ENCODE measurements at places on chromosomes 1 and 21.

GRCh38 chr1:29282924-29283803, 46.8 kb downstream of the PTPRU start:
- no peak for DNase-seq

- no peak for DNase-seq
These were observed 87.2 kb downstream of the PEX14 start for GRCh38 chr1:10561955-10562354.

- no peak for DNase-seq
These were observed 54.4 kb downstream of the EVI5 start for GRCh38 chr1:92730476-92730875.

DNA sequence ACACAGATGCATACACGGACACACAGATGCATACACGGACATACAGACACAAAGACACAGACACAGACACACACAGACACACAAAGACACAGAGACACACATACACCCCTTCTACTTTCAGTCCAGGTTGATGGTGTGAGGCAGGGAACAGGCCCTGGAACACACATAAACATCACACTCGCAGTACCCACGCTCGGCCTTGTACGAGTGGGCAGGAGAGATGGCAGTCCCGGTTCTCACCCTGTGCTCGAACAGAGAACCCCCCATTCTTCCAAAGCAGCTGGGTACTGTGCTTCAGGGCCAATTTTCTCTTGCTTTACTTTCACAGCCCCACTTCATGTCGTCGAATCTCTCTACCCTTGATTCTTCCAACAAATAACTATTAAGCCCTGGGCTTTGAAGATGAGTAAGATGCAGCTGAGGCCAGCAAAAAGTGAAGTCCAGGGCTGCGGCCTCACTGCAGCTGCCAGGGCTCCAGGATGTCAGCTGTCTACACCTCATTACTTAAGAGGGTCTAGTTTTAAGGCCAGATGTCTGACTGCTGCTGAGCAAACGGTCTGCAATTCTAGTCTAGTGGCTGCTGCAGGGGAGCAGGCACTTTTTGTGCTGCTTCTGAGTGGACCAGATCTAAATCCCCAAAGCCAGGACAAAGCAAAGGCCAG, 90.1 kb downstream of the PGBD5 start:
- no peak for DNase-seq

DNA sequence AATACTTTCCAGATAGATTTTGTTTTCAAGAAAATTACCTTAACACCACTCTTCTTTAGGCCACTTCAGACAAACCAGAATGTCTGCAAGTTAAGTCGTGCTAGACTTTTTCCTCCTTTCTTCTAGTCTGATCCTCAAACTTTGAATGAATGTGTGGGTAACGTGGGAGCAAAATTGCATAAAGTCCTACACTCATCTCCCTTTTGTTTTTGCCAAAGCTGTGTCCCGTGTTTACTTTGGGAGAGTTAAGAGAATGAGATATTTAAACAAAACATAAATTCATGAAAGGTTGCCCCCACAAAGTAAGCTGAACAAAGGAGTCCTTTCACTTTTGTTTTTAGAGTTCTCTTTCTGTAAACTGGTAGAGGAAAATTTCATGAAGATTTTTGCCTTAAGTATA, 16.9 kb upstream of the VAMP3 start:
- no peak for DNase-seq

DNA sequence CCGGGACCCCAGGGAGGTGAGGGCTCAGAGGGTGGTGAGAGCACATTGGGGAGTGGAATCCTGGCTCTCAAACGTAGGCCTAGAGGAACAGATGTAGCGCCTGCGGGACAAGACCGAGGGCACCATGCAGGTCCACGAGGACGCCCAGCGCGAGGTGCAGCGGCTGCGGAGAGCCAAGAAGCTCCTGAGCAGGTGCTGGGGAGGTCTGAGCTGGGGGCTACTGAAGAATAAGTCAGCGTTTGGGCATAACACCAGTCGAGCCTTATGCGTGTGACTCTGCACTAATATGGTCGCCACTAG, 2.6 kb upstream of the NBPF3 start:
- no peak for DNase-seq

DNA sequence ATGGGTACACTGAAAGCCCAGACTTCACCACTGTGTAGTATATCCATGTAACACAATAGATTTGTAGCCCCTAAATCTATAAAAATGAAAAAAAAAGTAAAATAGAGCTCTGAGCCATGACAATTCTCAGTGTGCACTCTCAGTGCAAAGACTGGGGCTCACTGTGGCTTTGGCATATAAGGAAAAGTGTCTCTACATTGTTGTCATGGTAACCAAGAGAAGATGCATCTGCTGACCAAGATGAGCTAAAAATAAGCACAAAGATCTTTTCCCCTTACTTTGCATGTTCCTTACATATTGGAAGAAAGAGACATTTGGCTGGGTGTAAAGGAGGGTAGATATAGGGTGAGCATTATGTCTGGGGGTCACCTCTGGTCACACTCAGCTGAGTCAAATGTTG, 12.0 kb downstream of the PGLYRP4 start:
- no peak for DNase-seq

- no peak for DNase-seq
These were observed 10.0 kb downstream of the DRAXIN start for GRCh38 chr1:11701551-11701961.

DNA sequence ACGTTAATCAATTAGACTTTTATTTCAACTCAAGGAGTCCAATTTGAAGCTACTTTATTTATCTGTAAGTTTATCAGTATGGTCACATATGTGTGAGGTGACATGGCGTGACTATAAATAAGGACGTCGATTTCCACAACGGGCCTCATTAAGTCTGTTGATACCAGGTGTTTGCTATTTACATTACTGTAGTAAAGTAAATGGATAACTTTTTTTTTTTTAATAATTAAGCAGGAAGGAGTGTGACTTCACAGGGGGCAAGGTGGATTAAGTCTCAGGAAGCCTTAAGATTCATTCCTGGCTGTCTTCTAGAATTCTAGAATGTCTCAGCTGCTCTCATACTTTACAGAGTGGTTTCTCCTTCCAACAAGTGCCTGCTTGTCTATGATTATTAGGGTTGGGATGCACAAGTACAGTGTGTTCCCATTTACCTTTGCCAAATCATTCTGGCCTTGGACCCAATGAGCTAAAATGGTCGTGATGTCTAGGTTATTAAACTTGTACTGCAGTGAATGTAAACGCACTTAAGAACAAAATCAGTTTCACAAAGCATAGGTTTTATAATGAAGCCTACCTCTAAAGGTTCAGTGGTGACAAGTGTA, 15.5 kb downstream of the MAP3K7CL start:
- DNase-seq, result no peak

DNA sequence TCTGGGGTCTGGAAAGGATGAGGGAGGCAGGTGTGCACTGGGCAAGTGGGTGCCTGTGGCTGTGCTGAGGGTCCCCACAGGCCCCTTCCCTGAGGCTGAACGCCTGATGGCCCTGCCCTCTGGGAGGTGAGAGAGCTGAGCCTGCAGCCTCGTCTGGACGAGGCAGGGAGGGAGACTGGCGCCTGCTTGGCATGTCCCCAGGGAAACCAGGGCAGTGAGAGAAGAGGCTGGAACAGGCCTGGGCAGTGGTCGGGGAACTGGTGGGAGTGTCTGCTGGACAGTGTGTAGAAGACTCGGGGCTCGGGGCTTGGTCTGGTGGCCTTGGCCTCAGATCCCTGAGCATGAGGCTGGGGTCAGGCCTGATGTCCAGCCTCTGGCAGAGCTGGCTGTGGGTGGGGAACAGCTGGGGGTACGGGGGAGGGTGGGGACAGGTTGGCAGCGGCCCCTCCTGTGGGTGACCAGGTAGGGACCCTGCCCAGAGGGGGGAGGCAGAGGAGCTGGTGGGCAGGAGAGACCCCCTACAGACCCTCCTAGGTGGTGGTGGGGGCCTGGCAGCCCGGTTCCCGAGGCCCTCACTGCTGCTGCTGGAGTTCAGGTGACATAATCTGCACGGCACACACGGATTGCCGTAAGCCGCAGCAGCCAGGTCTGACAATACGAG, 30.8 kb upstream of the PLCH2 start:
- DNase-seq, result no peak

GRCh38 chr1:32609180-32609579, 41.2 kb downstream of the ZBTB8OS start:
- DNase-seq, result no peak

- DNase-seq, result no peak
These were observed 157.7 kb upstream of the COL11A1 start for GRCh38 chr1:103266036-103266435.

GRCh38 chr1:41282679-41283317, 40.7 kb upstream of the SCMH1 start:
- DNase-seq, result no peak

DNA sequence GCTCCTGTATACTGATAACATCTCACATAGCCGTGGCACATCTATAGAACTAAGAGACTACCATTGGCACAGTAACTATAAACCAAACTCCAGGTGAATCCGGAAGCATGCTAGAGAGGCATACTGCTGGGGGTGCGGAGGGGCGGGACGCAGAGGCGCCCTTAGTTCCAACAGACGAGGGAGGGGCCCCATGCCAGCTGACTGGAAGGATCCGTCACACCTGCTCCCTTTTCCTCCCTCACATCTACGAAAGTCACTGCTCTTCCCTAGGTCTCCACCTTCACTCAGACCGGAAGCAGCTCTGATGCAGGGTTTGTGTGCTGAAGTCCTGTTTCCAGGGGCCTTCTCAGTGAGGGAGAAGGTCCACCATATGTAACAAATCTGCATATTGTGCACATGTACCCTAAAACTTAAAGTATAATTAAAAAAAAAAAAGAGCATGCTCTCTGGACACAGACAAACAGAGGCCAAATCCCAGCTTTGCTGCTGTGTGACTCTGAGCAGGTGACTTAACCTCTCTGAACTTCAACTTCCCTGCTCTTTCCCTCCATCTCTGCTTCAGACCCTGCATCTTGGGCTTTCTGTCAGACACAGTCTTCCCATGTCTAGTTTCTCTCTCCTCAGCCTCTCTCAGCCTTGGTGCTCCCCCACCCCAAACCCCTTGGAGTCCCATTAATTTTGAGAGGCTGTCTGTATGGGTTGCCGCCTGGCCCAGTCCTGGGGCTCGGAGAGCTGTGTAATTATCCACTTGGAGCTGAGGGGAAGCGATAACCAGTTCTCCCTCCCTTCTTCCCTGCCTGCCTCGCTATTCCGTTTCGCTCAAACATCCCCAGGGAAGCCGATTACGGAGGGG, 7.8 kb upstream of the GJB5 start:
- no peak for DNase-seq

DNA sequence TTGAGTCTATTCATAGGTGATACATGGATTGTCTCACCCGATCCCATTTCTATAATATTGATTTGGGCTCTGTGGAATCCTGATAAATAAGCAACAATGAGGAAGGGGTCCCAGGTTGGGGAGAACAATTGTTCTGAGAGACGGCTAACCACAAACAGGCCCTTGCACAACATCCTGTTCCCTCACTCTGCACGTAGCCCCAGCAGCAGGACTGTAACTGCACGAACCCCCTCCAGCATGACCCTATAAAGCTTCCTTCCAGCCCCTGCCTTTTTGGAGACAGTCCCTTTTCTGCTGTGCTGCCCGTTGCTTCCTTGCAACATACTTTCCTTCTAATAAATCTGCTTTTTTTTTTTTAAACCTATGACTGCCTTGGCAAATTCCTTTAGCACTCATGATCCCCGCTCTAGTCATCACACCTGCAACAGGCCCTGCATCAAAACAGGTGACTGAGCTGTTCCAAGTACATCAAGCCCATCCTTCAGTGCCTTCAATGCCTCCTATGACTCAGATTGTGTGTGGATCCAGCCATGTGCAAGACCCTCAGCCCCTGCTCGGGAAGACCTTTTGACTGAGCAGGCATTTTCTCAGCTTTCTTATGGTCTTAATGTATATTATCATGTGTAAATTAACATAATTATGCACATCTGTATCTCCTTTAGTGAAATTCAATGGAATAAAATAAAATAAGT, 63.7 kb upstream of the B3GALNT2 start:
- DNase-seq, result no peak

DNA sequence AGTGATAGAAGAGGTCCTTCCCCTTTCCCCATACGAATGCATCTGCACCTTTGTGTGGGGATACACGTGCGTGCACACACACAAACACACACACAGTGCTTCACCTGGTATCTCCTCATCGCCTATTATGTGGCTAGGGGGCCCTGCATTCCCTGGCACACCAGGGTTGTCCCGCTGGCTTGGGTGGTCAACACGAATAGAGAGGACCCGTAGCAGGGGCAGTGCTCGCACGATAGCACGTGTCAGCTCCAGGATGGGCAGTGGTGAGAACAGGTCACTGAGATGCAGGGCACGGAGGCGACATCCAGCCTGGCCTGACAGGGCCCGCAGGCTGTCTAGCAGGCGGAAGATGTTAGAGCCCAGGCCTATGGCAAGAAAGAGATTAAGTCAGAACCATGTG, 22.4 kb downstream of the LRRC41 start:
- DNase-seq, result no peak

DNA sequence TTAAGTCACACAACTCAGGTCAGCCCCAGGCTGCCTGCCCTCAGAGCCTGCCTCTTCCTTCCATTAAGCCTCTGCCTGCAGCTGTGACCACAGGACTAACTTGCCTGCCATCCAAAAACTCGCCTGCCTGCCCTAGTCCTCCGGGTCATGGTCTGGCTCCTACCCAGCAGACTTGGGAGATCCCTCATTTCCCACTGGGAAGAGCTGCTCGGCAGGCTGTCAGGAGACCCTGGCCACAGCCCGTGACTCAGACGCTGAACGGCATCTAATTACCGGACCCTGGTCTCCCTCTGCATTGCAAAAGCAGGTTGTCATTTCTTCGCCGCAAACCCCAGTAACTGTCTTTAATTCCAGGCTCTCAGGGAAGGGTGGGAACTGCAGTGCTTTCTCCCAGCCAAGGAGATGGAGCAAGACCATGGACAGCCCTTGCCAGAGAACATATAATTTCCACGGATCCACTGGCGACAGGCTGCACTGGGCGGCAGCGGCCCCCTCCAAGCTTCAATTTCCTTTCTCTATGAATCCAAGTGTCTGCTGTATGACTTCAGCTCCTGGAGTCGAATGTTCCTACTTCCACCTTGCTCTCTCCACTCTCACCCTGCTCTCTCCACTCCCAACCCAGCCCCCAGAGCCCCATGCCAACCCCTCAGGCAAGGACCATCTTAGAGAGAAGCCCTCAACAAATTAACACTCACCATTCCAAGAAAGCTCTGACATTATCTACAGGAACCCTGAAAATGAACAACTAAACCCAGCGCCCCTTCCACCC, 20.4 kb downstream of the OLFML2B start:
- no peak for DNase-seq

DNA sequence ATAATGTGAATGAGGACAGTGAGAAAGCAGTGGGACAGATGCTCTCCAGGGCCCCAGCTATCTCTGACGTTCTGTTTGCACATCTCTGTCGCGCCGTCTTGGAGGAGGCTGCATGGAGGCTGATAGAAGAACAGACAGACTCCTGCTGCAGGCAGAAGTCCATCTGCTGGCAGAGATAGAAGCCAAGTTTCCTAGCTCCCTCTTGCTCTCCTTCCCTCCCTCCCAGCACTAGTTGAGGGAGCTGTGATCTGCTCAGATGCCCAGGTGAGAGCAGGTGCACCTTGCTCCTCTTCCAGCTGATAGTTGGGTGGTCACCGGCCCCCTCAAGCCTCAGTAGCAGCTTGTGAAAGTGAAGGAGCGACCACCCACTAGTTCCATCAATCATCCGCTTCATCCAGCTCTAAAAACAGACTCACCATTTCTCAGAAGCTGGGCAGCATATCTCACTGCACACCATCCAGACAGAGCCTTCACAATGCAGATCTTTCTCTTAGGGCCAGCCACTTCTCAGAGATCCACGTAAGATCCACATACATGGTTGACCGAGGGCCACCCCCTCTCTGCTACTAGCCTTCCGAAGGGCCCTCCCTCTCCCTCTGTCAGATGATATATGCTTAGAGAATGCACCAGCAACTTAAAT, 12.9 kb downstream of the LRRN2 start:
- DNase-seq, result no peak

- no peak for DNase-seq
These were observed 99.1 kb upstream of the NGF start for GRCh38 chr1:115437196-115437595.

All from ureter (tissue), 1 donor.